Vagina (tissue), 2 donors: ENCODE measurements at places on chromosomes 3 and 15.

GRCh38 chr15:30062881-30063280 is 19.9 kb upstream of the GOLGA8J start:
- DNase-seq, result no peak

GRCh38 chr3:124577494-124578167 is 152.6 kb upstream of the UMPS start:
- no peak for DNase-seq

- no peak for DNase-seq
Measured at GRCh38 chr15:84570164-84570735, 30.6 kb upstream of the ZSCAN2 start.

DNA sequence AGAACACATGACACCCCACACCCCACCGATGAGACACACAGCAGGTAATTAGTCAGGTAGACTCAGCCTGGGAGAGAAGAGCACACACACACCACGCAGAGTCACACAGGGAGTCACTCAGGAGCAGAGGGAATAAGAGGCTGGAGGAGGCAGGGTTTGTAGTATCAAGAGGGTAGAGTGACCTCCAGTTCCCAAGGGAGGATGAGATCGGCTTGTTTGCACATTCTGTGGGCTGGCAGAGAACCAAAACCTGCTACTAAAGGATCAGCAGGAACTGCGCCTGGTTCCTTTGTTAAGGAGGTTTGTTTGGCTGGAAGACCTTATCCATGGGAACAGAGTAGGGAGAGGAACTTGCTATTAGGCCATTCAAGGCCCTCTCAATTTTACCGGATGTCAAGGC is 281.4 kb upstream of the SLCO3A1 start:
- DNase-seq, result no peak

- no peak for DNase-seq
Measured at GRCh38 chr3:41327718-41328117, 128.4 kb downstream of the CTNNB1 start.

GRCh38 chr3:144104186-144104585 is 132.6 kb downstream of the DIPK2A start:
- no peak for DNase-seq

GRCh38 chr3:45988362-45988761 is 7.3 kb downstream of the FYCO1 start:
- DNase-seq, result no peak

GRCh38 chr3:186226482-186226881 is 117.6 kb upstream of the ETV5 start:
- no peak for DNase-seq

GRCh38 chr3:57803647-57804081 is 47.6 kb downstream of the SLMAP start:
- DNase-seq, result no peak

DNA sequence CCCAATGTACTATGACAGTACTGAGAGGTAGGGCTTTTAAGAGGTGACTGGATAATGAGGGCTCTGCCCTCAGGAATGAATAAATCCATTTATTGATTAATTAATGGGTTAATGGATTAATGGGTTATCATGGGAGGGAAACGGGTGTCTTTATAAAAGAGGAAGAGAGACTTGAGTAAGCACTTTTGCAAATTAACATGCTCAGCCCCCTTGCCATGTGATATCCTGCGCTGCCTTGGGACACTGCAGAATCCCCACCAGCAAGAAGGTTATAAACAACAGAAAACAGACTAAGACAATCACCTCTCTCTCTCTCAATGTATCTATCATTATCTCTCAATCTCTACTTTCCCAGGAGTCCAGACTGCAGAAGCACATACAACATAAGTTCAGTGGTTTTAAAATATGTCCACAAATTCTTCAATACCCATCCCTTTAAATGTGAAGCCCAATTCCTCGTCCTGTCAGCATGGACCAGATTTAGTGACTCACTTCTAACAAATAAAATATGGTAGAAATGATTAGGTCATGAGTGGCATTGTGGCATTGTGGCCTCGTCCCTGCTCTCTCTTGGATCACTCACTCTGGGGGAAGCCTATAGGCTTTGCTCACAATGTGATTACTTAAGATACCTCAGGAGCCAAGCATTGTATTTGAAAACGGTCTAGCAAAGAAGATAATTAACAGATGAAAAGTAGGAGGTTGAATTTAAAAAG is 40.0 kb upstream of the IL12A start:
- no peak for DNase-seq

DNA sequence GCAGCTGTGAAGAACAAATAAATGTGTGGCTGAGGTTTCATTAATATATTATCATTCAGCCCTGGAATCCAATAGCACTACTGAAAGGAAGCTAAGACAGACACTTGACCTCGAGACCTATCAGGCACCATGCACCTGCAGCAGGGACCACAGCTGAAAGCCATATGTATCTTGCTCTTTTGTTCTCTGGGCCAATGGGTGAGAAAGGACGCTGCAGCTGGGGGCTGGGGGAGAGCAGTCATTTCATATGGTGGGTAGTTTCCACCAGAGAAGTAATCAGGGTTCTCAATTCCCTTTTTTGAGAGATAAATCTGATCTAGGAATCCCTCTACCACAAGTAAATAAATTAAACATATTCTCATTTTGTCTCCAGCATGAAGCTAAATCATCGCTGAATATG is 225.6 kb upstream of the STRIT1 start:
- no peak for DNase-seq

DNA sequence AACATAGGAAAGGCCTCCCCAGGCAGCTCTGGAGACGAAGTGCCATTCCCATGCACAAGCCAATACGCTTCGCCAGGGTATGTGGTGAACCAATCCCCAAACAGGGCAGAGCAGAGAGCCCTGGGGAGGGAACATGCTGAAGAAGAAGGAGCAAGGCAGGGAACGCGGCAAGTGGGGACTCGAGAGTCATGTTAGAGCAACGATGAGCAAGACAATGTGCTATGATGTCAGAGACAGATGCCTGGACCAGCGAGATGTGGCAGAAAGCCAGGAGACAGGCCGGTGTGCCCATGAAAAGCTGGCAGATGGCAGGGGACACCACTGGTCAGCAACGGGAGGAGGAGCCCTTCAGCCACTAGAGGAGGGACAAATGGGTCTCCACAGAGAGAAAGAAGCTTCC is 39.6 kb downstream of the NIPA2 start:
- DNase-seq, result no peak

DNA sequence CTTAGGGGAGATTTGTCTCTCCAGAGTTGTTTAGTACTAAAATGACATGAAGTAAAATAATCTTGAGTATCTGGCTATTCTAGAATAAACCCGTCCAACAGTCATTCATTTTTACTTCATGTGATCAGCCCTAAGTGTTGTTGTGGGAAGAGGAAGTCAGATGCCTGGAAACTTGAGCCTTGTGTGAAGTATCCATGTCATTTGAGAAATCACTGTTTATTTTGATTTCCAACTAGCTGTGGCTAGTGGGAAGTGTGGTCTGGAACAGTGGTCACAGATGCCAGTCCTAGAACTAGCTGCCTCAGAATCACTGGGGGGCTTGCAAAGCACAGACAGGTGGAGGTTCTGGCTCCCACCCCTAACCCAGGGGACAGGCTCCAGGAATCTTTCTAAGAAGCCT is 77.7 kb upstream of the LIMD1 start:
- no peak for DNase-seq

DNA sequence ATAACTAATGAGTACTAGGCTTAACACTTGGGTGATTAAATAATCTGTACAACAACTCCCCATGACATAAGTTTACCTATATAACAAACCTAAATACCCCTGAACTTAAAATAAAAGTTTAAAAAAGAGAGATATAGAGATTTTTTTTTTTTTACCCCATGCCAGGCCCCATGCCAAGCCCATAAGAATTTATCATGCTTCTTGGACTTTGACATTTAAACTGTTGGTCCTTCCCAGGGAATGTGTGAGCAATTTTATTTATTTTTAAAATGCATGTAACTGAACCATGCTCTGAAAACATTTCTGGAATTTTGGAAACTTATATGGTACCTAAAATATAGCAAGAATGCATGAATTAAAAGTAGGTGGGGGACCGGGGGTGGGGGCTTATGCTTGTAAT is 26.3 kb downstream of the KLHL6 start:
- DNase-seq, result no peak

GRCh38 chr3:134212967-134213665 is 37.5 kb downstream of the RYK start:
- DNase-seq, result no peak

- DNase-seq, result no peak
Measured at GRCh38 chr3:180267202-180267843, 230.6 kb upstream of the PEX5L start.

- DNase-seq, result no peak
Measured at GRCh38 chr3:64187065-64187959, 38.0 kb downstream of the PRICKLE2 start.

DNA sequence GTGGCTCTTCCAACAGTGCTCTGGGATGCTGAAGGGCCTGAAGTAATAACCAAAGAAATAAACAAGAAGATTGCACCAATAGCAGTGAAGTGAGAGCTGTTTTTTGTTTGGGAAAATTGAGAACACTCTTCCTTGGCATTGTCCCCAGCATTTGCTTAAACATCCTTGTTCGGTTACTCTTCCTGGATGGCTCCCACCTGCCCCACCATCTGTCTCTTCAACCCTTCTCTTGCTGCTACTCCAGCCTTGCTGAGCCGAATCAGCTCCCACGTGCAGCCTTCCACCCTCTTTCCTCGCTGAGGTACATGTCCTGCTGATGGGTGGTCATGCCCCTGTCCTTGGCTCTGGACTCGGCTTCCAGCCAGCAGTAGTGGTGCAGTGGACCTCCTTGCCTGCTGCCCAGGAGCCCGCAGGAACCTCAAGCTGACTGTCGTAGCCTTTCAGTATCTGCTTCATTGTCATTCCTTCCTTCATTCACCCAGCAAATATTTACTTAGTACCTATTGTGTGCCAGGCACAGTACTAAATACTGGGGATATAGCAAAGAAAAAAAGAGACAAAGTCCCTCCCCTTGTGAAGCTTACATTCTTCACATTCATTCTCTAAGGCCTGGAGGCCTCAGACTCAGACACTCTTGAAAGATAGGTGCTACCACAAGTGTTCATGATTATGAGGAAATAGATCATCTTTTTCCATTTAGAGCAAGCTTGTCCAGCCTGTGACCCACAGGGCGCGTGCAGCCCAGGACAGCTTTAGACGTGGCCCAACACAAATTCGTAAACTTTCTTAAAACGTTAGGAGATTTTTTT is 17.1 kb upstream of the VILL start:
- no peak for DNase-seq

- DNase-seq, result no peak
Measured at GRCh38 chr3:119235151-119235550, 5.5 kb downstream of the B4GALT4 start.

- no peak for DNase-seq
Measured at GRCh38 chr15:78796510-78796909, 14.8 kb downstream of the ADAMTS7 start.

DNA sequence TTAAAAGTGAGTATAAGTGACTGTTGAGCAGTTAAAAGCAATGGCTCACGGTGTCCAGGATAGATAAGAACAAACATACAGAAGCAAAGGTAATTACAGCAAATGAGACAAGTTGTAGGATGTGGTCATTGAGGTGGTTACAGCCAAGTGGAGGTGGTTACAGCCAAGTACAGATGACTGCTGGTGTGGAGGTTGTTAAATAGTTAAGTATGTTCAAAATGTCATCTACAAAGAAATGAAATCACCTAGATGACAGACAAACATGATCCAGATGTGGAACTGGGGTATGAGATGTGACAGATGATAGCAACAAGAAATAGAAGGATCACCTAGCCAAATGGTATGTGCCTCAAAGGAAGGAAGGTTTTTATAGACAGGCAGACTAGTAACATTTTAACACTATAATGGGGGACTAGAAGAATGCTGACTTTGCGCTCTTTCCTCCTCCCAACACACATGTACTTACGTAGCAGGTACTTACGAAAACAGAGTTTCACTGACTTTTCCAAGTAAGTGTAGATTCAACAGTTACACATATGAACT is 6.8 kb upstream of the ANKRD28 start:
- DNase-seq, result no peak

DNA sequence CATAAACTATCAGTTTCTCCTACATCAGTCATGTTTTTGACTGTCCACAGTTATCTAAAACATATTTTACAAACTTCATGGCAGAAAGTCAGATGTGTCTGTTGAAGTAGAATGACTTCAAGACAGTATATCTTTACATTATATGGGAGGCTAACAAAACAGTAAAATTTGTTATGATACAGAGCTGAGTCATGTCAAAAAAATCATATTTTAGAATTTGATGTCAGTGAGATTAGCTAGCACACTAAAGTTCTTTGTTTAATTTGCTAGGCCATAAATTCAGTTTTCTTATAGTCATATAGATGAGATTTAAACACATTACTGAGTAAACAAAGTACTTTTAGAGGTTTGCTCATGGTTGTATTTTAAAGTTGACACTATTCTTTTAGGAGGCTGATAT is 80.3 kb upstream of the IGSF10 start:
- DNase-seq, result no peak

DNA sequence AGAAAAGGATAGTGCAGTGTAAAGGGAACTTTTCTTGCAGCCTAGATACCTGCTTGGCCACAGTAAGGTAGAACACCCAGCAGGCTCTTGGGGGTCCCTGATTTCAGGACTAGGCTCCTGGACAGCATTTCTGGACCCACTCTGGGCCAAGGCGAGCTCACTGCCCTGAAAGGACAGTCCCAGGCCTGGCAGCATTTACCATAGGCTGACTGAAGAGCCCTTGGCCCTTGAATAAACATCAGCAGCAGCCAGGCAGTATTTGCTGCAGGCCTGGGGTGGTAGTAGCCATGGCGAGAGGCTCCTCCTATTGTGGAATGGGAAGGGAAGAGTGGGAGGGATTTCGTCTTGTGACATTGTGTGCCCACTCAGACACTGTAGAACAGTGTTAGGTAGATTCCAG is 529.2 kb downstream of the TUSC7 start:
- DNase-seq, result no peak

DNA sequence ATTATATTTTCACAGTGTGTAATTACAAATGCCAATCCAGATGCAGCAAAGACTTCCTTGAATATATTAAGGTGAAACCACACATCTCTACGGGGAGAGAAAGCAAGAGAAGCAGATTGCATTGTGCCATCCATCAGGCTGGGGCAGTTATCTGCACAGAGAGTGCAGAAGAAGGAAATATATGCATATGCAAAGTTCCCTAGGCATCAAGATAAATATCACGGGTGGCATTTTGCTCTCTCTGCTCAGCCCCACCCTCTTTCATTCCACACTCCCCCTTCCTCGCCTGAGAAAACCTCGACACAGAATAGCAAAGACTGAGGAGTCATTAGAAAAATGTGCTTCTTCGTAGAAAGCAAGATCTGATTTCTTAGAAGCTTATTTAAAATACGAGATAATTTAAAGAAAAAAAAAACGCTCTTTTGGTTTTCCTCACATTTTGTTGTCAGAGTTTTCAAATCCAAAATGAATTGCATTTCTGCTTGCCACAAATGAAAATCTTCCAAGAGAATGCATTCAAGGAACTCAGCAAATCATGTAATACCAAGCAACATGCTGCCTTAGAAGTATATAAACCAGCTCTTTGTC is 283.2 kb upstream of the LMCD1 start:
- DNase-seq, result no peak

- peak; percentile 77 for DNase-seq
Measured at GRCh38 chr3:52537726-52538421, 1.5 kb downstream of the UQCC5 start.
